ENCODE measurements at places on chromosomes 4 and X.

DNA sequence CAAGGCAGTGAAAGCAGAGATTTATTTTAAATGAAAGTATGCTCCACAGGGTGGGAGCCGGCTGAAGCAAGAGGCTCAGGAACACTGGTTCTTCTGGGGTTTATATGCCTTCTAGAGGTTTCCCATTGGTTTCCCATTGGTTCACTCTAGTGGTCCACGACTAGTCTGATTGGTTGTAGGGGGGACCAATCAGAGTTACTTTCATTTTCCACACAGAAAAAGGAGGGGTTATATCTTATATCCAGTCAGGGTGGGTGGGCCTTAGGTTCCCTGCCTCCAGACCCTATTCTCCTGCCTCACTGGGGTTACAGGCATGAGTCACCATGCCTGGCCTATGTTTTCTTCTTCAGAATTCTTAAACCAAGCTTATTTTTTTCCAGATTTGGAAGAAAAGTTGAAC lies 101.6 kb downstream of the KLHL8 start:
- no peak for DNase-seq

DNA sequence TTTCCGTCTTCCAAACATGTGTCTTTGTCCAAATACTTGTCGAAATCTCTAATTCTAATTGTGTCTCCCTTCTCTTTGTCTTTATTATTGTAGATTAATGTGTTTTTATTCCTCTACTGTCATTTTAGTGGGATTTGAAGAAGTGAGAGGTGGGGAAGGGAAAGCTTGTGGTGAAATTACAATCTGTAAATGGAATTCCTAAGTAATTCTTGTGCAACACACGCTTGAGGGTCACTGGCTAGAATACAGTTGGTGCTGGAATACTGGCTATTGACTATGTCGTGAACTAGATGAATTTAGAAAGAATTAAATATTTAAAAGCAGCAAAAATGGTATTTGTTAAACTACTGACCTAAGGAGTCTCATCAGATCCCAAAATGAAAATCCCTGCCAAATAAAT lies 10.7 kb upstream of the FNIP2 start:
- no peak for DNase-seq

- no peak for DNase-seq
Measured at GRCh38 chr4:180350901-180351300, 1892.3 kb upstream of the TENM3 start.

GRCh38 chr4:80215449-80216052 lies 18.2 kb downstream of the PRDM8 start:
- DNase-seq, result no peak

GRCh38 chrX:2458309-2458708 lies 42.5 kb downstream of the DHRSX start:
- no peak for DNase-seq

DNA sequence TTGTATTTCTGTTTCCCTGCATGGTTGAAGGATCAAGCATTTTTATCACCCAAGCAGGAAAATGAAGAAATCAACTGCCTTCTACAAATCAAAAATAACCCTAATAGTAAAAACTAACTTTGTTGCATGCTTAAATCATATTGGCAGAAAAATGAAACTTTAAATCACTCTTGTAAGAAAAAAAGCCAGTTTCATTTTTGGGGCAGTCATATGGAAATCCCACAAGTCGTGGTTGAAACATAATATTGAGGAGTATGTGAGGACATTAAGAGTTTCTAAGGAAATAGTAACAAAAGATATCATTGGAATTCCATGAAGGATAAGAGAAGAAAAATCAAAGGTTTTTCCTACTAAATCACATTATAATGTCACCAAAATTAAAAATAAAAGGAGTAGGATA lies 8.4 kb downstream of the TEC start:
- DNase-seq, result no peak

- no peak for DNase-seq
Measured at GRCh38 chr4:39312816-39313215, 53.3 kb downstream of the RFC1 start.

DNA sequence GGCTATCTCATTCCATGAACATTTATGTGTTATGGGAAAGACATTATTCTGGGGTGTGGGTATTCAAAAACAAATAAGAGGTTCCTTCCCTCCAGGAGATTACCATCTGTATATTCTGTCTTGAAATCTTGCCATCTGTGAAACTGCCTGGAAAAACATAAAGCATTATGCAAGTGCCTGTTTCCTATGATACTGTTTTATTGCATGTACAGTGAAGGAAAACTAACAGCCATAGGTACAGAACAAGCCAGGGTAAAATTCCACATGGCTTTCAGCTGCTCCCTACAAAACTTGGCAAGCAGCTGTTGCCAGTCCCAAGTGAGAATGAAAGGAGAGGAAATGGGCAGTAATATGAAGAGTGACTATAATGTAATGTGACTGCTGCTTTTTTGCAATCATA lies 136.0 kb downstream of the GUCY2F start:
- no peak for DNase-seq

- no peak for DNase-seq
Measured at GRCh38 chr4:31383767-31384166, 663.6 kb downstream of the PCDH7 start.

DNA sequence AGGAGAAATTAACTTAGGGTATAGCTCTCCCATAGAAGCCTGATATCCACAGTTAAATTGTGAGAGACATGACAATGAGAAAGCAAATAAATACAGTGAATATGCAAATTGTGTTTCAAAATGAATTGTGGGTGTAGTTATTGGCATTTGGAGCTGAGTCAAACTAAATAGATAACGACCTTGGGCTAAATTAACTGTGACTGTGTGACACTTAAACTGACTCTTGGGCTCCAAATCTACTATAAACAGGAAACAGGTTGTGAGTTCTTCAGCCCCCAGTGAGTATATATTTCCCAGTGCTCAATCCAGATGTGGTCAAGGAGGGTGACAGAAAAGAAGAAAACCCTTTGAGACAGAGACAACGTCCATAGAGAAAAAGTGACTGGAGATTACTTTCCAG lies 11.3 kb upstream of the MAGEA10 start:
- no peak for DNase-seq

- DNase-seq, result no peak
Measured at GRCh38 chr4:57037982-57038604, 59.4 kb downstream of the POLR2B start.

DNA sequence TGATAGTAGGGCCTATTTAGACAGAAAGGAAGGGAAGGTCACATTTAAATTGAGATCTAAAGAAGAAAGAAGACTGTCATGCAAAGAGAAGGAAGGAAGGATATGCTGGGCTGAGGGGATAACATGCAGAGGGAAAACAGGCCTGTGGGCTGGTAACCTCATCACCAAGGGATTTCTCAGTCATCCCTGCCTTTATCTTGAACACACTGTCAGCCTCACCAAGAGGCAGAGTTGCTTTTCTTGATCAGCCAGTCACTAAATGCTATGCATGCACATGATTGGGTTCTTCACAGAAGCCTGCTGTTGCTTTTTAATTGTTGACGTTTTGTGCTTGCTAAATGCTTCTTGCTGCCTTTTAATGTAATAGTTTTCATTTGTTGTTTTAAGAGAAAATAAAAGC lies 113.0 kb downstream of the ARHGAP24 start:
- no peak for DNase-seq

GRCh38 chr4:181372014-181372413 lies 871.2 kb upstream of the TENM3 start:
- no peak for DNase-seq

- no peak for DNase-seq
Measured at GRCh38 chrX:47216393-47216925, 2.0 kb upstream of the CDK16 start.

DNA sequence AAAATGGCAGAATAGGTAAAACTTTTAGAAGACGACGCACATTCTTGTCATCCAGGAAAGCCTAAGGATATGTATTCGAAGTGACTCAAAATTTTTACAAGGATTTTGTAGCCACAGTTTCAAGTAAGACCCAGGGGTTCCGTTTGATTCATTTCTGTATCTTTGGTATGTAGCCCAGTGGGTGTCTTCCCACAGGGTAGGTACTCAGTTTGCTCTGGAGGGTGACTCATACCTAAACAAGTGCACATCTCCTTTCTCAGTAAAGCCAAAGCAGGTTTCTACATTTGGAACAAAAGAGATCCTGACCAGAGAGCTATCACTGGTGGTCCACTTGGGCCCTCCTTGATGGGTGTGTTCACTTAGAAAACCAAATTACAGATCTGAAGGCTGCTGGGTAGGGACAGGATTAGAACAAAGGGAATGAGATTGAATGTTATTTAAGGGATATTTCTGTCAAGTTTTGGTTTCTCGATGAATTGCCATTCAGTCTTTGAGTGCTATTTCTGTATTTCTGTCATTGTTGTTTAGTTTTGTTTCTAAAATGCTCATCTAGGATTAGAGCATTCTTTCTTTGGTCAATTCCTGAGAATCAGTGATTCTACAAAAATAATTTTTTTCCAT lies 56.1 kb downstream of the PLS3 start:
- no peak for DNase-seq

GRCh38 chr4:146255463-146255862 lies 41.1 kb downstream of the REELD1 start:
- no peak for DNase-seq

GRCh38 chr4:16222957-16223527 lies 3.2 kb downstream of the TAPT1 start:
- no peak for DNase-seq

DNA sequence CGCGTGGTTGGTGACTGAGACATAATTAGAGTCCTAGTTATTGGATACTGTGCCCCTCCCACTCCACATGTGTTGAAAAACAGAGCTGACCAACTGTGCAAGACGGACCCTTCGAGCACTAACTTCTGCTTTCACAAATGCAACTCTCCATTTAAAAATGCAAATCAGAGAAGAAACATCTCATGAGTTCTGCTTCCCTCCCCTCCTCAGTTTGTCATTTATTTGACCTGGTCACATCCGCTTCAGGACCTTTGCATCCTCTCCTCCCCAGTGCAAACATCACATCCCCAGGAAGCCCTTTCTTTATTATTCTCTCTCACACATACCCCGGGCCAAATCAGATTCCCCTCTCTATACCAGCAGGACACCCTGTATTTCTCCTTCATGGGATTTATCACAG lies 38.1 kb upstream of the NOCT start:
- no peak for DNase-seq

DNA sequence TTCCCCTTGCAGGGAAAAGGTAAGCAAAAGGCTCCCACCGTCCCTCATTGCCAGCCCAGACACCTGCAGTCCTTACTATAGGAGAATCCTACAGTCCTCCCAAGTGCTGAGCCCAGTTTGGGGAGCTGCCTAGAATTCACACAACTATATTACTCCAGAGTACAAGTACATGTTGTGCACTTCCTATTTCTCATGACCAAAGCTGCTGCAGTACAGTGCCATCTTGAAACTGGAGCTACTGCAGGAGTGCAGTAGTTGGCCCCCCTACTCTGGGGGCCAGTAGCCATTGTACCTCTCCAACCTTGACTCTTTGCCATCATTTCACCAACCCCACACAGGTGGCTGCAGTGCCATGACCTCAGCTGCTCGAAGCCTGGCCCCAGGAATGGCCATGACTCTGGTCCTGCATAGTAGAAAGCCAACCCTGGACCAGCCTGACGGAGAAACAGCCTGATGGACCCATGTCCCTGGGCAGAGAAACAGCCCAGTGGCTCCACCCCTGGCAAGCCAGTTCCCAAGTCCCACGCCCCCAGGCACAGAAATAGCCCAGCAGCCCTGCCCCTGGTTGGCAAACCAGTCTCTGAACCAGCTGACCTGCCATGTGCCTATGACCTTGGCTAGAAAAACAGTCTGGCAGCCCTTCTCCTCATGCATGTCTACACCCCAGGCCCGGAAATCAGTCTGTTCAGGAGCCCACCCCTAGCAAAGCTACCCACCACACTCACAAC lies 51.9 kb downstream of the PHKA1 start:
- no peak for DNase-seq

DNA sequence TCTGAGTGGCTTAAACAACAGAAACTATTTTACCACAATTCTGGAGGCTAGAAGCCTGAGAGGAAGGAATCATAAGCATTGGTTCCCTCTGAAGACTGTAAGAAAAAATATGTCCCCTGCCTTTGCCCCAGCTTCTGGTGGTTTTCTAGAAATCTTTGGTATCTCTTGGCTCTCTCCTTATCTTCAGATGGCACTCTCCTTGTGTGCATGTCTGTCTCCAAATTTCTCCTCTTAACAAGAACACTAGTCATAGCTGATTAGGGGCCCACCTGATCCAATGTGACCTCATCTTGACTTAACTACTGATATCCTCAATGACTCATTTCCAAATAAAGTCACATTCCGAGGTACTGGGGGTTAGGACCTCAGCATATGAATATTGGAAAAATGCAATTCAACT lies 635.0 kb upstream of the NR3C2 start:
- DNase-seq, result no peak

- no peak for DNase-seq
Measured at GRCh38 chrX:68867458-68868112, 38.8 kb downstream of the EFNB1 start.

GRCh38 chr4:82930848-82931755 lies 30.6 kb downstream of the THAP9 start:
- DNase-seq, result no peak

DNA sequence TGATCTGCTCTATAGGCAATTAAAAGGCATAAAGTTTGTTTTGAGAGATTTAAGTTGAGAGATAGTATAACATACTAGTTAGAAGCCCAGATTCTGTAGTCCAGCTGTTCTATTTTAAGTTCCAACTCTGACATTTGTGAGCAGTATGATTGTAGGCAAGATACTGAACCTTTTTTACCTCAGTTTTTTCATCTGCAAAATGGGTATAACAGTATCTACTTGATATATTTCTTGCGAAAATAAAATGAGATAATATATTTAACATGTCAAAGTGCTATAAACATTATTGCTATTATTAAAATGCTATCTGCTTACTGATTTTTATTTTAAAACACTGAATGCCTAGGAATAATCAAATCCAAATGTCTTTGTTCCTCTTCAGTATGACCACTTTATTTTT lies 19.2 kb downstream of the TMPRSS11F start:
- no peak for DNase-seq

- no peak for DNase-seq
Measured at GRCh38 chr4:88418411-88418810, 38.5 kb upstream of the HERC5 start.

DNA sequence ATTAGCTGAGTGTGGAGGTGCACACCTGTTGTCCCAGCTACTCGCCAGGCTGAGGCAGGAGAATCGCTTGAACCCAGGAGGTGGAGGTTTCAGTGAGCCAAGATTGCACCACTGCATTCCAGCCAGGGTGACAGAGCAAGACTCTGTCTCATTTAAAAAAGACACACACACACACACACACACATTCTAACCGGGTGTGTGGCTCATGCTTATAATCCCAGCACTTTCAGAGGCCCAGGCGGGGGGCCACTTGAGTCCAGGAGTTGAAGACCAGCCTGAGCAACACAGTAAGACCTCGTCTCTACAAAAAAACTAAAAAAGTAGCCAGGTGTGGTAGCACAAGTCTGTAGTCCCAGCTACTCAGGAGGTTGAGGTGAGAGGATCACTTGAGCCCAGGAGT lies 152.3 kb downstream of the LRBA start:
- no peak for DNase-seq

DNA sequence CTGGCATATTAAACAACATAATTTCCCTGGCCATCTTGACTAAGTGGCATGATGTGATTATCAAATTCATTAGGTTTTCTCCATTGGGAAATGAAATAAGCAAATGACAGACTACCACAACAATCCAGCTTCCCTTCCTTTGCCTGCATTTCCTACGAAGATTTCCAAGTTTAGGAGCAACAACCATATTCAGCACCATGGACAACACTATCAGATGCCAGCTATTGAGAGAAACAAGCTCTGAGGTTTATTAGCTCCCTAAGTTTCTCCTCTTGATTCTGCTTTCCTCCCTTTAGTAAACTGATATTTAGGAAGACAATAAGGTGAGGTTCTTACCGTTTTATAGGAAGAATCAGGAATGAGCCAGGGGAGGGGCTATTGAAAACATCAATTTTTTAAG lies 36.2 kb downstream of the DCX start:
- DNase-seq, result no peak
